ENCODE measurements at places on chromosomes 16 and 17. TPM values are rescaled to one million over a fixed set of nuclear protein-coding genes. Genes with fewer than 3 reads are reported as not detected.

The NPIPA8 gene
- total RNA-seq, result 0.87 TPM

The TP53TG3D gene
- 0.29 TPM for total RNA-seq

DNA sequence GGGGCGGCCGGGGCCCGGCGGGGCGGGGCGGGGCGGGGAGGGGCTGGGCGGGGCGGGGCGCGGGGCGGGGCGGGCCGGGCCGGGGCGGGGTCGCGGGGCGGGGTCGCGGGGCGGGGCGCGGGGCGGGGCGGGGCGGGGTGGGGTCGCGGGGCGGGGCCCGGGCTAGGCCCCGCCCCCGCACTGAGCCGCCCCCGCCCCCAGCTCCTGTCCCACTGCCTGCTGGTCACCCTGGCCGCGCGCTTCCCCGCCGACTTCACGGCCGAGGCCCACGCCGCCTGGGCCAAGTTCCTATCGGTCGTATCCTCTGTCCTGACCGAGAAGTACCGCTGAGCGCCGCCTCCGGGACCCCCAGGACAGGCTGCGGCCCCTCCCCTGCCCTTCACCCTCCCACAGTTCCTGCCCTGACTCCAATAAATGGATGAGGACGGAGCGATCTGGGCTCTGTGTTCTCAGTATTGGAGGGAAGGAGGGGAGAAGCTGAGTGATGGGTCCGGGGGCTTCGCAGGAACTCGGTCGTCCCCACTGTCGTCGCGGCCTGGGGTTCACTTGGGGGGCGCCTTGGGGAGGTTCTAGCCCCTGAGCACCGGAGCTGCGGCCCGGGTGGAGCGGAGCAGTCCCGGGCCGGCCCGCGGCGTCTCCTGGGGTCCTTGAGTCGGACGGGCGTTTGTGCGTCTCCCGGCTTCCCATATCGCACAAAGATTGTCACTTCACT lies 795 bp upstream of the HBM start:
- no peak overlapping the region for H3K4me3 ChIP-seq
- no peak overlapping the region for H3K27ac ChIP-seq
- H3K36me3 ChIP-seq, result no peaks in the 10 kb centered on the region
- H3K27me3 ChIP-seq, result peaks cover 77% of the 10 kb centered on the region
- no peak for DNase-seq
- H3K4me1 ChIP-seq, result peaks cover 10% of the 10 kb centered on the region

- peaks cover 4% of the 10 kb centered on the region for H3K4me1 ChIP-seq
- no peak overlapping the region for H3K4me3 ChIP-seq
- H3K27ac ChIP-seq, result no peak overlapping the region
Measured at GRCh38 chr17:48494335-48494734, 36.5 kb downstream of the HOXB1 start.

The TCAP gene
- 2.0 TPM for total RNA-seq

Data from left lung (tissue), 14 donors.